Foreskin fibroblast (primary cell): ENCODE measurements at places on chromosomes 6 and 20.

- no peak for DNase-seq
Observed at GRCh38 chr20:25324412-25324811, 66.2 kb downstream of the ABHD12 start.

- no peak for DNase-seq
Observed at GRCh38 chr20:35742741-35743523, 872 bp upstream of the RBM39 start.

DNA sequence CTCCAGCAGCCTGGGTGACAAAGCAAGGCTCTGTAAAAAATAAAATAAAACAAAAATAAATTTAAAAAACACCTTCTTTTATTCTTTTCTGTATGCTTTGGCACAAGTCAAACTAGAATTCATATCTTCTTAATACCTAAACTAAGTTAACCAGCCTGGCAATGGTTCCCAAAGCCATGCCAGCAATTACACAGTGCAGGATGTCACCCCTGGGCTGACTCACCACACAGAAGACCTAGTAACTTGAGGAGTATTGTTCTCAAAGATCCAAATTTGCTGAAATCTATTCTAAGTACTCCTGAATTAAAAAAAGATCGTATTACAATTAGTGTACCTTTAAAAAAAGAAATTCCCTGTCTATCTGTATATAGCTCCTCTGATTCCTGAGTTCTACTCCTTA is 162.7 kb upstream of the SGK1 start:
- DNase-seq = peak; percentile 74

DNA sequence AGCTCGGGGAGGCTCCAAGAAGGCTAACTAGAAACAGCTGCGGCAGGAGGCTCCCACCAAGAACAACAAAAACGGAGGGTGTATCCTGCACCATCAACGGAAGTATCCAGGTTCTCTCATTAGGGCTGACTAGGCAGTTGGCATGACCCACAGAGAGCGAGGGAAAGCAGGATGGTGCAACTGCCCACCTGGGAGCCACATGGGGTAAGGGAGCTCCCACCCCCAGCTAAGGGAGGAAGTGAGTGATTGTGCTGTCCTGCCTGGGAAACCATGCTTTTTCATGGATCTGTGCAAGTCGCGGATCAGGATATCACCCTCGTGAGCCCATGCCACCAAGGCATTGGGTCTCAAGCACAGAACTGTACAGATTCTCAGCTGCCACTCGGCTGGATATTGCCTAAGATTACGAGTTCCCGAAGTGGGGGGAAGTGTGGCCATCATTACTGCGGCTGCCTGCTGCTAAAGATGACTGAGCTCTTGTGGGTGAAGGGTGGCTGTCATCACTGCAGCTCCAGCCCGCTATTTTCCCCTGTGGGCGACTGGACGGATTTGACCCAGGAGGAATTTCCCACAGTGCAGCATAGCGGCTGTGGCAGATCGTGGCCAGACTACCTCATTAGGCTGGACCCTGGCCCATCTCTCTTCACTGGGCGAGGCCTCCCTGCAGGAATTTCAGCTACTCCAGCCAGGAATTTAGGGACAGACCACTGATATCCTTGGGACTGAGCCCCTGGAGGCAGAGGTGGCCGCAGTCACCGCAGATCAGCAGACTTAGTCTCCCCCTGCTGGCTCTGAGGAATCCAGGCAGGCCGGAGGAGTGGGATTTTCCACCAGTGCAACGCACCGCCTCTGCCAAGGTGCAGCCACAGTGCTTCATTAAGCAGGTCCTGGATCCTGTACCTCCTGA is 515.7 kb downstream of the FRK start:
- DNase-seq = no peak

DNA sequence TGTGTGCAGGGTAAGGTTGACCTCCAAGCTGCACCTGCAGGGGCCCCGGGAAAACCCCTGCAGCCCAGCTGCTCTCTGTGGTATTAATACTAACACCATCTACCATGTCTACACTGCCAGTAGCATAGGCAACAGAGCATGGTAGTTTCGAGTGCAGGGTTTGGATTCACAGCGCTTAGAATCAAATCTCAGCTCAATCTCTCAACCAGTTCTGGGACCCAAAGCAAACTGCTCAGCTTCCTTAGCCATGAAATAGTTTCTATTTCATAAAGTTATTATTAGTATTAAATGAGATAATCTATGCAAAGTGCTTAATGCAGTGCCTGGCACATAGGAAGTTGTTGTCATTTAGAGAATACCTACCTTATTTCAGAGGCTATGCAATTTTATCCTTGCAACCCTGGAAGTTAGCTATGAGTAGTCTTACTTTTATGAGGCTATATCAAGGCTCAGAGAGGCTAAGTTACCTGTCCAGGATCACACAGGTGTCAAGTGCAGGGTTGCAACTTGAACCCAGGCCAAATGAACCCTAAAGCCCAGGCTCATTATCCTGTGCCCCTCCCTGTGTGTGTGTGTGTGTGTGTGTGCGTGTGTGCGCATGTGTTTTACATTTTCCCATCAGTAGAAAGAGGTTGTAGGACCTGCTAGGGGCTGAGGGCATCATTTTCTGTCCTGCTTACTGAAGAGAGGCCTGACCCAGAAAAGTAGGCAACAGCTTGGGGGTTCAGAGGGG is 27.6 kb upstream of the MRPS18A start:
- no peak for DNase-seq

DNA sequence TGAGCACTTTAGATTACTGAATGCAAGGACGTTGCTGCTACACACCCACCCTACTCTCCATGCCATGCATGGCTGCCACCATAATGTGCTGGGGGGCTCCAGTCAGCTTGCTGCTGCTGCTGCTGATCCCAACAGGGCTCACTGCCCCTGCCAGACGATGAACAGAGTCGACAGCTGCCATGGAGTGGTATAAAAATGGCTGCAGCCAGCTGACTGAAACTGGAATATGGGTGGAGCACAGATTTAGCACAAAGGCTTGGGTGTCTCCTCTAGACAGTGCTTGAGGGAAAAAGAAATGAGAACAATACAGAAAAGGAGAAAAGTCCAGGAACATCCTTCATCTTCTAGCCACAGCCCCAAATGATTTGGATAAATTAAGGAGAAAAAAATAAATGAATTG is 150.7 kb downstream of the PDSS2 start:
- DNase-seq = no peak

- DNase-seq = no peak
Observed at GRCh38 chr20:46651091-46651962, at the start of gene SLC13A3. SLC13A3 (minus strand) TSS chr20:46651459; CDS start chr20:46651421, 38 bp downstream.

- DNase-seq = no peak
Observed at GRCh38 chr20:56391596-56392131, 351 bp downstream of the AURKA start.
